Lower lobe of right lung (tissue), 2 donors: ENCODE measurements at places on chromosomes 6 and 20.

- no peak for DNase-seq
Measured at GRCh38 chr6:124780623-124781022, 181.6 kb upstream of the RNF217 start.

DNA sequence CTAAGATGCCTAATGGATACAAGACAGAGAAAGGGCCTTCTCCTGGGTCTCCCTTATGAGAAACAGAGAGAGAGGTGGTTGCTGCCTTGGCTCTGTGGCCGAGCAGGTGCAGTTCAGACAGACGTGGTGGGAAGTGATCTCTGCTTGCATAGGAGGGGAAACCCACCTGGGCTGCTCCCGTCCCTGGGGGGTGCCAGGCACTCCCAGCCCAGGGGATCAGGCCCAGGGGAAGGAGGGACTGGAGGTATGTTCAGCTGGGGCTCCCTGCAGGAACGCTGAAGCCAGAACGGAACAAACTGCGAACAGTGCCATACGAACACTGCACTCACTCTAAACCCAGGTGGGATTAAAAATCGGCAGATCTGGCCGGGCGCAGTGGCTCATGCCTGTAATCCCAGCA lies 35.7 kb upstream of the OVOL2 start:
- no peak for DNase-seq

GRCh38 chr6:3527651-3527977 lies 70.8 kb upstream of the SLC22A23 start:
- DNase-seq = no peak

- DNase-seq = no peak
Measured at GRCh38 chr20:6886065-6886729, 118.7 kb downstream of the BMP2 start.

- DNase-seq = no peak
Measured at GRCh38 chr20:48350313-48350988, 477.3 kb downstream of the PREX1 start.
